ENCODE measurements at places on chromosomes 1 and 21.

- DNase-seq: no peak
These were observed 36.6 kb downstream of the SORT1 start for GRCh38 chr1:109361069-109361468.

DNA sequence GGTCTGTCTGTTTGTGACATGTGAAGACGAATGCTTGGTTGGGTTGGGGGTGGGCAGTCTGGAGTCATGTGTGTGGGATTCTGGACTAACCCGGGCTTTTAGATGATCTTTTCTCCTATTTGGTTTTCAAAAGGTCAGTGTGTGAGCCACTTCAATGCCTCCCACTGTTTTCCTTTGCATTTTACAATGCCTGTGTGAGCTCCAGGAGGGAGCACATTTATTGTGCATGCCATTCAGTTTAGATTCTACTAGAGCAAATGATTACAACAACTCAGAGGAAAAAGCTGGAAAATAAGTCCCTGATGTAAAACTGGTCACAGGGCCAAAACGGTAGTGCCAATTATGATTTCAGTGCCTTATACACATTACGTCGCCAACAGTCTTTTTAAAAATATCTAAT is 90.9 kb downstream of the LYPLAL1 start:
- DNase-seq: no peak

- DNase-seq: no peak
These were observed 1.2 kb upstream of the CGN start for GRCh38 chr1:151510020-151510405.

- no peak for DNase-seq
These were observed 28.6 kb downstream of the LGR6 start for GRCh38 chr1:202221911-202222909.

GRCh38 chr1:109978761-109979488 is 5.6 kb upstream of the AHCYL1 start:
- no peak for DNase-seq

GRCh38 chr1:34984435-34984792 is 733 bp downstream of the TMEM35B start:
- no peak for DNase-seq

- no peak for DNase-seq
These were observed 77.4 kb downstream of the NDUFS5 start for GRCh38 chr1:39103328-39104157.

DNA sequence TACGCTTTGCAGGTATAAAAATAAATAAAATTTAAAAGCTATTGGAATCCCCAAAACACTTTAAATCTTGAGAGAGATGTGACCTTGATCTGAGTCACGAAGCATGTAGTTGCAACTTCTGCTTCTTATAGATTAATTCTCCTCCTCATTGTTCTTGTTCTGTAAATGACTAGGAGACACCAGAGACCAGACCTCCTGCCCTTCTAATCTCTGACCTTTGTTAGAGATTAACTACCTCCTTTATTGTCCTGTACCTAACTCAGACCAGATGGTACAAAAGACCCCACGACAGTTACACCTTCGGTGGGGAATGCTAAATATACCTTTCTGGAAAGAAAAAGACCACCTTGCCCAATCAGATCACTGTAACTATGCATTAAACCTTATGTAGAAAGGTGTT is 76.9 kb upstream of the NEK2 start:
- no peak for DNase-seq

DNA sequence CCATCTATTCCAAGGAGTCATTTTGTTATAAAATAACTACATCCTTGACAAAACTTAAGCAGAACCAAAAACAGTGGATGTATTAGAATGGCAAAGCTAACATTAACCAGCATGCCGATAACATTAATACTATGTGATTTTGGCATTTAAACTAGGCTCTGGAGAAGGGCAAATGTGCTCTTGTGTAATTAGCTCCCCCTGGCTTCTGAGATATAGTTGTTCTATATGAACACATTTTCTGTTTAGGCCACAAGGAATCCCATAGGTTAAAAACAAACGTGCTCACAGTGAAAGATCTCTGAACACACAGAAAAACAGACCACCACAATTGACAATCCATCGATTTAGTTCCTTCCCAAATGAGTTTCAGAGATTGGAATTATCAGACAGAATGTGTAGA is 57.4 kb upstream of the TARS2 start:
- DNase-seq: no peak

DNA sequence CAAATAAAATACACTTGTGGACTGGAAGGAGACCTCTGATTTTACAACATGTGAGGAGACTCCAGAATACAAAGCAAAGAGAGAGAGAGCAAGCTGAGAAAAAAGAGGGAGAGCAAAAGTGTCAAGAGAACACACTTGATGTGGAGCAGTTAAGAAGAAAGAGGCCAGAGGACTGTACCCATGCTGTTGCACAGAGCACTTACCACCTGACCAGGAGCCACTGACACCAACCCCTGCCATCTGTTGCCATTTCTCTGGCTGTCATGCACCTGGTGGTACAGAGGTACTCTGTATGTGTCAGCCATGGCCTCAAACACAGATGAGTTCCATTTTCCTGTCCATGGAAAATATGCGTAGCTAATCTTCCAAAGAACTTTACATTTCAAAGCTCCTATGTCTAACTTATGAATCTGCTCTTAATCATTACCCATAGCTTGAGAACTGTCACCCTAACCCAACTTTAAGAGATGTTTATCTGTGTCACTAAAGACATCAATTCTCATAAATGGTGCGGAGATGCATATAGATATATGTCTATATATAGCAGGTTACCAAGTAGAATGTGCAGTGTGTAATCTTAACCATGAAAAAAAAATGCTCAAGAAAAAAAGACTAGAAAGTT is 32.8 kb upstream of the ABCD3 start:
- DNase-seq: no peak

DNA sequence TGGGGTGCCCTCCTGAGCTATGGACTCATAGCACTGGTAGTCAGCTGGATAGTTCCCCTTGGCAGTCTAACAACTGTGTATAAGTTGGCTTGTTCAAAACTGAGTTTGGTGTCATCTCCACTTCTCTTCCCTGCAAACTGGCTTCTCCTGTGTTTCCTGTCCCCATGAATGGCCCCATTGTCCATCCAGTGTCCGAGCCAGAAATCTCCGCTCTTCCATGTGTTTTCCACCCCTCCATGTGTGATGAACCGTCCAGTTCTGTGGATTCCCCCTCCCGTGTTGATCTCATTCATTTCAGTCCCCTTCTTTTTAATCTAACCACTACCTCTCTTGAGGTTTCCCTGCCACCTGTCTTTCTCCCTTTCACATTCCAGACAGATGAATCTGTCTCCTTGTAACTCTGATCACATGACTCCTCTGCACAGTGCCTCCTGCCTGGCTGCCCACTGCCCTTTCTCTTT is 195.7 kb downstream of the ROR1 start:
- no peak for DNase-seq

GRCh38 chr1:28281608-28282425 is 22.5 kb downstream of the SESN2 start:
- no peak for DNase-seq

DNA sequence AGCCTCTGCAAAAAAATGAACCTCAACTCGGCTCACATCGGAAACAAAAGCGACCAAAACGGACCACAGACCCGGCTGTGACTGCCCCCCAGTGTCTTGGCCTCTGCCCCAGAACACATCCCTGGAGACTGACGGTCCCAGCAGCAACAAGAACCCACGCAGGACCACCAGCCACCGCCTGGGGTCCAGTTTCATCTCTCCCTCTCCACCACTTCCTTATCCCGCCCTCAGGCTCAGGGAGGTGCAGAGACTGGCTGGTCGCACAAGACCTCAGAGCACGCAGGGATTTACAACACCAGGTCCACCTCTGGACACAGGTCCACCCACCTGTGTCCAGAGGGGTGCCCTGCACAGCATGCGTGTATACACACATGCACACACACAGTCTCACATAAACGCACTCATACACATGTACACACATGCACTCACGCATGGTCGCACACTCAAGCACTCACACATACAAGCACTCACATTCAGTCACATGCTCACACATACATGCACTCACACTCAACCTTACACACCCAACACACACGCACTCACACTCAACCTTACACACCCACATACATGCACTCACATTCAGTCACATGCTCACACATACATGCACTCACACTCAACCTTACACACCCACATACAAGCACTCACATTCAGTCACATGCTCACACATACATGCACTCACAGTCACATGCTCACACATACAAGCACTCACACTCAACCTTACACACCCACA is 18.6 kb upstream of the TMEM52 start:
- no peak for DNase-seq

GRCh38 chr1:28278763-28279162 is 19.4 kb downstream of the SESN2 start:
- no peak for DNase-seq

DNA sequence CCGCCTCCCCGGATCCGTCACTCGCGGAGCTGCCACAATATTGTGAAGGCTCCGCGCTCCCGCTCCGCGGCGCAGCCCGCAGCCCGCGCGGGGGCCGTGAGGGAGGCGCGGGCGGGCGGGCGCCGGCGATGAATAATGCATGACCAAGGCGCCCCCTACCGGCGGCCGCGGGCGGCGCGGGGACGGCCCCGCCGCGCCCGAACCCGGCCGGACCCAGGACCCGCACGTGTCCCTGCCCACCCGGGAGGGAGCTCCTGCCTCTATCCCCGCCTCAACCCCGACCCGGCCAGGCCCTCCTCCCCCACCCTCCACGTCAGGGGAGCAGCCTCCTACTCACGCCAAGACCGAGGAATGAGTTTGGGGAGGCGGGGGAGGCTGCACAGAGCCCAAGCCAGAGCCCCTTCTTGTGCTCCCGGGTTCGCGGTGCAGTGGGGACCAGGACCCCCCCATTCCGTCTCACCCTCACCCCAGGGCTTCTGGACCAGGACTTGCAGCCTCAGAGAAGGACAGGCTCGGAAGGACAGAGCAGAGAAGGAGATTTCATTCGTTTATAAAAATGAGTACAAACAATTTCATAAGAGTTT is 70.8 kb upstream of the CASZ1 start:
- DNase-seq: no peak

DNA sequence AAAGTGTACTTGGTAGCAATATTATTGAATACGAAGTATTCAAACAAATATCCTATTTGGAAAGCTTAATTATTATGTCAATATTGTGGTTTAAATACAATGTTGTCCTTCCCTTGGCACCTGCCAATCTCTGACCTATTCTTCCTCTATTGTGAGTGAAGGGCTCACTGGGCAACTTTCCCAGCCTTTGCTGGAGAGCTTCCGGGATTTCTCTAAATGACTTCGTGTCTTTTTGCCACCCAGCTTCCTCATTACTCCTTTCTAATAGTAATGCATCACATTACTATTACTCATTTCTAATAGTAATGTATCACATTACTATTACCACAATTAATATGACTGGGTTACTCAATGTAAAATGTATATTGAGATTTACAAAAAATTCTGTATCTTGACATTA is 880.6 kb downstream of the BRINP3 start:
- DNase-seq: no peak

- DNase-seq: no peak
These were observed 576.1 kb upstream of the ZRANB2 start for GRCh38 chr1:71656902-71657301.

DNA sequence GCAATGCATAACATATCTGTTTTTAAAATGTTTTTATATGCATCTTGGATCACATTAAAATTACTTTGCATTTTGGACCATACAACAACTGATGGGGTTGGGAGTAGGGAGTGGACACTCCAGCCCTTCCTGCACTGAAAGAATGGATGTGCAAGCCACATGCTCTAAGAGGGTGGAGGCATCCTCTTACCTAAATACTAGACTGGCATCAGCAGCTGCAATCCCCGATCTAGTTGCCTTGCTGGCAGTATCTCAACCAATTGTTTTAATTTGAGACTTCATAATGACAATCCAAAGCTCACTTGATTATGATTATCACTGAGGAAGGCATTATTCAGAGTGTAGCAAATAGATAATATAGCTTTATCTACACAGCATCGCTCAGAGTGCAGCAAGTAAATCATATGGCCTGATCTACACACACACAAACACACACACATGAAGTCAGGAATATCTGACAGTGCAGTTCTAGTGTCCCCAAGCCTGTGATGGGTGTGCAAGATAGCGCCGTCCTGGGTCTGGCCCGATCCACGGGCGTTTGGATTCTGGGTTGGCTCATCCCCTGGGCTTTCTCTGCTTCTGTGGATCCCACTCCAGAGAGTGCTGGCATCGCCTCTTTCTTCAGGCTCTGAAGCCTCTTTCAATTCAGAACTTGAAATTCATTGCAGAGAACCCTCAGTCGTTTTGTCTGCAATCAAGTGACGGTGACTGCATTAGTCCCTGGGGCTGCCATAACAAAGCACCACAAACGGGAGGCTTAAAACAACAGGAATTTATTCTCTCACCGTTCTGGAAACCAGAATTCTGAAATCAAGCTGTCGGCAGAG is 181.3 kb downstream of the ETS2 start:
- no peak for DNase-seq

GRCh38 chr1:53074313-53075154 is 12.5 kb downstream of the PODN start:
- DNase-seq: no peak

DNA sequence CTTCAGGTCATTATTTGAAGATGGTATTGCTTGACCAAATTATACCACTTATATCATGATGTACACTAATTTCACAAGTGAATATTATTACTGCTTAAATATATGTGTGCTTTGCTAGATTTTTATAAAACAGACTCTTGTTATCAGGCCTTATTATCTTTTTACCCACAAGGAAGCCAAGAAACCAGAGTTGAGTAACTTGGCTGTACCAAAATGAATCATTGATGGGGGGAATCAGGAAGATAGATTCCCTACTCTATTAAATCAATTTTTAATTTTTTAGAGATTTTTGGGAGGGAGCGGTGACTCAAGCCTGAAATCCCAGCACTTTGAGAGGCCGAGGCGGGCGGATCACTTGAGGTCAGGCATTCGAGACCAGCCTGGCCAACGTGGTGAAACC is 16.0 kb upstream of the SCCPDH start:
- DNase-seq: no peak

GRCh38 chr1:74395571-74395970 is 116.8 kb downstream of the LRRC53 start:
- no peak for DNase-seq

DNA sequence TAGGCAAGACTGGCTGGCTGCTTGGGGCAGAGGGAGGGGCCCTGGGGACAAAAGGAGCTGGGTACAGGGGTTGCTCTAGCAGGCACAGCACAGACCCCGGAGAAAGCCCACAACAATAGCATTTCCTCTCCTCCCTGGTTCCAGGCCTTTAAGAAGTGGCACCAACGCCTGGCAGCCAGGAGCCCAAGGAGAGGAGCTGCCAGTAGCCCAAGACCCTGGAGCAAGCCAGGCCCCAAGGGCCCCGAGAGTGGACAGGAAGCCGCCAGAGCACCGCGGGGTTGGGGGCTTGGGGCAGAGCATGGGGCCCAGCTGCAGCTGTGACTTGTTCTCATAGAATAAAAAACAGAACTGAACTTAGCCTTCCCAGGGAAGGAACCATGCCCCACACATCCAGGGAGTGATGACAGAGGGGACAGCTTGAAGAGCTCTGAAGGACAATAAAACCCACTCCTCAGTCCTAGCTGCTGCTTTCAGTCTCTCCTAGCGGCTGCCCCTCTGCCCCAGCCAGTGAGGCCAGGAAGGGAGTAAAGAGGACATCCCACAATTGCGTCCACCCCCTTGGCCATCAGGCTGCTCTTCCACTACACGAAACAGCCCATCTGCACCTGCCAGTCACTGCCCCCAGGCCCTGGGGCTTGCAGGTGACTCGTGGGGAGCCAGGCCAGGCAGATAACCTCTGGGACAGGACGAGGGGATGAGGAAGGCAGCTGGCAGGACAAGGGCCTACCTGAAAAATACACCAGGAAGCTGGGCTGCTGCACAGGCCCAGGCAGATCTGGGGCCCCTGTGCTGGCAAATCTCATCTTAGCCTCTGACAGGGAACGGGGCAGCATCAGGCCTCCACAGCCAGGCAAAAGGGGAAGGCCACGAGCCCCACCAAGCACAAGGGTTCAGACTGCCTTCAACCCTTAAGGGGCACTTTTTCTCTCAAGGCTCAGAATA is 16.4 kb downstream of the MTHFR start:
- DNase-seq: no peak
